ENCODE measurements at places on chromosomes 6 and 20.

GRCh38 chr6:46772762-46773161 lies 20.4 kb upstream of the MEP1A start:
- DNase-seq: no peak

DNA sequence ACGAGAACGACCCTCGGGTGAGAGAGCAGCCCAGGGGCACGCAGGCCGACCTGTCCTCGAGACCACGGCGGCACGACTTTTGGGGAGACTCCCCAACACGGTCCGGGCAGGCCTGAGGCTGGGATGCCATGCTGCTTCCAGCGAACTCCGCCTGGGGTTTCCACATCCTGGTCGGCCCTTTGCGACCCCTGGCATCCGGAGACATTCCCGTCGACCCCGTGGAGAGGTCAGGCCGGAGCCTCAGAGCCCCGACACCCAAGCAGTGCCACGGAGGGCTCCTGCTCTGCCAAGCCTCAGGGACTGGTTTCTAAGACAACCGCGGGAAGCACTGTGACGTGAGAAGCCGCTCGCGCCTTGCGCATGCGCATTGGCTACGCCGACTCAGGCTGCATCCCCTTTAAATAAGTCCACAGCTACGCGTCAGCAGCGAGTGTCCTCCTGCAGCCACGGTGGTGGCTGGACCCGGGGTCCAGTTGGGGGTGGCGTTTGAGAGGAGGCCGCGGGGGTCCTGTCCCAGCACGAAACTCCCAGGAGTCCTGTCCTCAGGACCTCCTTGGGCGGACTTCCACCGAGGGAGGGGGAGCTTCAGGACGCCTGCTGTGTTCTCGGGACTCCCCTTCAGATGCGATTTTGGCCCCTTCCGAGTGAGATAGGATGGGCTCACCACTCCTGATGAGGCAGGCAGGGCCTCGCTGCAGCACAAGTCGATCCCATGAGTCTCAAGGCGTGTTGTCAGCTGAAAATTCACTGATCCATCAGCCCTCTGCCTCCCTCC lies 1089.3 kb upstream of the DEFB115 start:
- no peak for DNase-seq

DNA sequence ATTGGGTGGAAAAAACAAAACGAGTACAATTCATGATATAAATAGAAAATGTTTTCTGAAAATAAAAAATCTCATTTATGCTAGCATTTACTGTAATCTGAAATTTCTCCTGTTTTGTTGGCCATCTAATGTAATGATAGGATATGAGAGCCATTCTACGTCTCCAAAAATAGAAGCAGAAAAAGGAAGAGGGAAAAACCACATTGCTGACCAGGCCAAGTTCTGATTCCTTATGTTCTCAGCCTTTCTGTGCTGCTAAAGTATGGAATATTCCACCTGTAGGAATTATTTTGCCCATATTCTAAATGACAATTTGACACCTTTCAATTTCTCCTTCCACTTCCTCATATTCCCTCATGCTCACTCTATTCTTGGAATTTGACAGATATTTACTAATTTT lies 110.2 kb downstream of the TBXT start:
- no peak for DNase-seq

DNA sequence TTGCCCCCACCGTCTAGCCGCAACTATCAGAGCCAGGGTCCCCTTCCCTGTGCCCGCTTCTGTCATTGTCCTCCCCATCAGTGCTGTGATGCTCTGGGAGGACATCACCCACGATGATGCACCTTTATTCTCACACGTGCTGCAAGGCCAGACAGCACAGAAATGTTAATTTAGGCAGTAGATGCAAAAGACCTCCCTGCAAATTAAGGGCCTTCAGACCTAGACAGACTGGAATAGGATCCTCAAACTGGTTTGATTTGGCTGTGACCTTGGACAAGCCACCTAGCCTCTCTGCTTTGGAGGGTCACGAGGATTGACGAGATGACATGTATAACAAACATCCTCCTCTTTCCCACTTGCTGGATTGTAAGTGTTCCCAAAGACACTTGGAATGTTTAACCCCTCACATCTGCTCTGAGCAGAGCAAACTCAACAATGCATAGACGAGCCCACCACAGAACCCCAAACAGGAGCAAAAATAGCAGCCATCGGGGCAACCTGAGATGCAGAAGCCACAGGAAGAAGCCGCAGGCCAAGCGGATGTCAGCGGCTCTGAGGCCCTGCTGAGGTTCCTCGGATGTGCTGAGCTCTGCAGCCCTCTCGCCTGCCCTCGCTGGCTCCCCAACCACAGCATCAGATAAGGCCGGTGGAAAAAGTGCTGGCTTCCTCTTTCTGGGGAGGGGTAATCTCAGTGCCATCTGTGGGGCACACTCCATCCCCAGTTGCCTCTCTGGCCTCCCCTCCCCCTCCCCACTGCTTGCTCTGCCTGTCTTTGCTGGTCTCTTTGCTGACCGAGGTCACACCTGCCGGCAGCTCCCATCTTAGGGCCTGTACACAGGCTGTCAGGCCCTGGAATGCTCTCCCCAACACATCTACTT lies 35.3 kb downstream of the TOX2 start:
- no peak for DNase-seq

GRCh38 chr20:4136078-4136966 lies 121.0 kb upstream of the RNF24 start:
- DNase-seq: peak; percentile 50

DNA sequence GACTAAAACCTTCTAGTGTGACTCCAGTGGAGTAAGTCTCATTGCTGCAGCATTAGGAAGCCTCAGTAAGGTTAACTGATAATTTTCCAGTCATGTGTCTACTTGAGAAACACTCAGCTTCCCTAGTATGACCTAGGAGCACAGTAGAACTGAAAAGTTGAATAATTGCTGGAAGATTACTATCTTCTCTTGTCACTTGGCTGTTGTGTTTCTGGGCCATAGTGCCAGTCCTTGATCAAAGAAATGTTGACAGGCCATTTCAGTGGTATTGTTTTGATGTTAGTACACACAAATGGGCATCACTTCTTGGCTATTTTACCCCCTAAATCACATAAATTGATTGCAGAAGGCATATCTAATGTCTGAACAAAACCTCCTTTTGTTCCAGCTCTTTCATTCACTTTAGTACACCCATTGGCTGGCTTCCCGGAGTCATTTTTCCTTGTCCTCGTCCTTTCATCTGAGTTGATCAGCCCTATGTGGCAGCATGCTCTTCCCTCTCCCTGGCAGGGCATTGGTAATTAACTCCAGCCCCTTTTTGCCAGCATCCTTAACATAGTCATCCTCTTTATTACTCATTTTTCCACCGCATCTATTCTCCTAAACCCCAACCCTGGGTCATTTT lies 6.0 kb downstream of the ENPP3 start:
- no peak for DNase-seq

DNA sequence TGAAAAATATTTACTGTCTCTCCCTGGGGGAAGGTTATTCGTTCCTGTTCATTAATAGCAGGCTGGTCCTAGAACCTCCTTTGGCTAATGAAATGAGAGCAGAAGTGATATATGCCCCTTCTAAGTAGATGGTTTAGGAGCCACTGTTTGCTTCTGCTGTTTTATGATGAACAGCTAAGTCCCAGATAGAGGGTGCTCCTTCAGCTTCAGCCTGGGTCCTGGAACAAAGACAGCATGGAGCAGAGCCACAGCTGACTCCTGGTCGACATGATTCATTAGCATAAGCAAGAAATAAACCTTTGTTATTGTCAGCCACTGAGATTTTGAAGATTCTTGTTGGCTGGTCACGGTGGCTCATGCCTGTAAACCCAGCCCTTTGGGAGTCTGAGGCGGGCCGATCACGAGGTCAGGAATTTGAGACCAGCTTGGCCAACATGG lies 47.8 kb upstream of the ARMC2 start:
- no peak for DNase-seq

DNA sequence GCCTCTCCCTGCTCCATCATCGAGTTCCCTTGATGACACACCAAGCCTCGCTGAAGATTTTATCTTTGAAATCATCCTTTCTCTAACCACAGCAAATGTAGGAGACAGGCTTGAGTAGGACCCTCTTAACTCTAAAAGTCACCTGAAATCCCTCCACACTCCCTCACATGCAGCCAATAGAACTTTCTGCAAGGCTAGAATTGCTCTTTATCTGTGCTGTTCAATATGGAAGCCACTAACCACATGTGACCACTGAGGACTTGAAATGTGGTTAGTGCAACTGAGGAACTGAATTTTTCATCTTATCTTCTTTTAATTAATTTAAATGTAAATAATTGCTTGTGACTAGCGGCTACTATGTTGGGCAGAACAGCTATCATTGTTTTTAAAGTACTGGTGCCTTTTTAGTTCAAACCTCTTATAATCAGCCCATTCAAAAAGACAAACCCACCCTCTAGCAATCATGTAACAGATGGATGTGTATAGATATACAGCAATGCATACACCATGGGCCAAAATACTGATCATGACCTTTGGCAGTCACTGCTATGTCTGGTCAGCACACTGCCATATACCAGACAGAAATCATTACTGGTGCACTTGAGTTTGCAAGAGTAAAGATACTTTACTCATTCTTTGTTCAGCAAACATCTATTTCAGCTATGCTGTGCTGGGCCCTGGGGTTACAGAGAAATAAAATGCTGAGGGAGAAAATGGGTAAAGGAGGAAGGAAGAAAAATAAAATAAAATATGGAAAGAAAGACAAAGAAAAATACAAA lies 50.0 kb downstream of the GFOD1 start:
- no peak for DNase-seq

GRCh38 chr20:58709703-58710039 lies 17.1 kb downstream of the NPEPL1 start:
- no peak for DNase-seq

DNA sequence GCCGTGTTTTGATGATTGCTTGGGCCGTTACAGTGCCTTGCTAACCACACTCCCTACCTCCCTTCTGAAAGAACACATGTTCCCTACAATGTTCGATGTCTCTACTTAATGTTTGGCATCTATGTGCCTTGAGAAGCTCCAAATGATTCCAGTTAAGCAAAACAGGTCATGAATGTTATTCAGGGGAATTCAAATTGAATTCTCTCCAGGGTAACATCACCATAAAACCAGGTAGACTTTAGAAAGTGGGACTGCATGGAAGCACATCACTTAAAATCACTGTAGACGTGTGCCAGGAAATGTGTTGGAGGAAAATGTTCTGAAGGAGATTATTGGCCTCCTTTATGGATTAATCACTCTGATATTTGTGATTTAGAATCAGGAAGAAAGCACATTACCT lies 128.1 kb downstream of the ADAT2 start:
- no peak for DNase-seq

DNA sequence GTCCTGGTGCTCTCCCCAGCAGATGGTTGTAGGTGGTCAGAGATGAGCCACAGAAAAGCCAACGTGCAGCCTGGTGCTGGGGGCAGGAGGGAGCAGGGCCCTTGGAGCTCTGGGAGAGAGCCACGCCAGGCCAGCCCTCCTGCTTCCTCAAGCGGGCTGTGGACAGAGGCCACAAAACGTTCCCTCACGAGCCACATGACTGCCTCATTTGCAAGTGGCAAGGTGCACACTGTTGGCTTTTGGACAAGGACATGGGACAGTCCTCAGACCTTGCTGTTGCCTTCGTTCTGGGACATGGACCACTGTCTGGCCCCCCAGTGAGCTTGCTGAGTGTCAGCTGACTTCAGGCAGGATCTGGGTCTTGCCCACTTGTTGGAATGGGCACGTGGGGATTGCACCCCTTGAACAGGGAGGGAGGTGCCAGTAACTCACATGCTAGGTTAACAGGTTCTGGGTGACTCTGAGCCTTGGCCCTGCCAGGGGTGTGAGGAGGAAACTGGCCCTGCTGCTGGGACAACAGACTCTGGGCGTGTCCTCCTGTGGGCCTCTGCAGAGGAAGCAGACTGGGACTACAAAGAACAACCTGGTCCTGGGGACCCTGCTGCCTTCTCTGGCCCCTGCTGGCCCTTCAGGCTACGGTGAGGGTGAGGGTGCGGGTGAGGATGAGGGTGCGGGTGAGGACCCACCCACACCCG lies 2.6 kb downstream of the SLCO4A1 start:
- DNase-seq: no peak

DNA sequence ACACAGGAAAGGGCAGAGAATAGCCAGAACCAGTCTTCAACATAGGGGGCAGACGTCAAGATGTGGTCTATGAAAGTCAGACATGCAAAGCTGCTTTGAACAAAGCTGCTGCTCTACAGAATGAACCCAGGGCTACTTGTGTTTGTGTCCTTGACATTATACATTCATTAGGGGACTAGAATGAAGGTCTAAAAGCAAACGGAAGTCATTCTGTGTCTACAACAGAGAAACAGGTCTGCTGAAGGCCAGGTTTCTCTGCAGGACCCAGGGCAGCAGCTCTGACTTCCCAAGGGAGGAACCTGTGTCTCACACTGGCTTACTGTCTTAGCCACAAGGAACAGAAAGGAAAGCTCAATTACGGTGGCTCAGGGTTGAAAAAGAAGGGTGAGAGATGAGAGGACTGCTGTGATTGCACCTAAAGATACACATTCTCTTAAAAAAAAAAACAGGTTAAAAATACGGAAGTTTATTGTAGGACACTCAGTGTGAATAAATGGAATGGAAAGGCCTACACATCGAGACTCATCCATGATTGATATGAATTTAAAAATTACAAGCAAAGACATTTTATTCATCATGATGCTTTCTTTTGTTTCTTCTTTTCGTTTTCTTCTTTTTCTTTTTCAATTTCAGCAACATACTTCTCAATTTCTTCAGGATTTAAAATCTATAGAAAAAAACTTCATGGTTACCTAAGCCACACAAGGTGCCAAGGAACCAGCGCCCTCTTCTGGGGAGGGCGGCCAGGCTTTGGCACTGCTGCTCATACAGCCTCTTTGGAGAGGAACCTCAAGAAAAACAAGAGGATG lies 6.7 kb downstream of the PSMA7 start:
- DNase-seq: peak; percentile 55

GRCh38 chr6:102813489-102814275 lies 1420.2 kb downstream of the GRIK2 start:
- no peak for DNase-seq

DNA sequence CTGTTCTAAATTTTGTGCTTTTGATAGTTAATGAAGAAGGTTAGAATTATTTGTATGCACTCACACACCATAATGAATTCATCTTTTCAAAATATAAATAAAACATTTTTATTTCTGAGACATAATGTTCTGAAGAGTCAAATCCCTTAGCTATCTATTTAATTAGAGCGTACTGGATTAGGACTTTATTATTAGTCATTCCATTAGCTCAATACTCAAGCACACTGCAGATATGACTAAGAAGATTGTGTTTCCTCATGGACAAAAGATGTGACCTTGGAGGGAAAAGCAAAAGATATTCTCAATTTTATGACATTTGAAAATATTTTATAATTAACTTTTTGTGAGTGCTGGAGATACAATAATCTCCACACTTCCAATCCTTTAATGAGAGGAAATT lies 666.4 kb downstream of the CD109 start:
- DNase-seq: no peak

- no peak for DNase-seq
Observed at GRCh38 chr6:153720732-153721131, 318.3 kb upstream of the OPRM1 start.

GRCh38 chr6:711925-712324 lies 19.0 kb upstream of the EXOC2 start:
- no peak for DNase-seq

- DNase-seq: no peak
Observed at GRCh38 chr20:63312690-63313348, 19.8 kb downstream of the COL20A1 start.

- peak; percentile 36 for DNase-seq
Observed at GRCh38 chr20:14583413-14583812, 246.0 kb upstream of the FLRT3 start.

GRCh38 chr6:3284436-3284876 lies 25.7 kb downstream of the PSMG4 start:
- DNase-seq: no peak

Data from fibroblast of skin of right biceps (primary cell).